ENCODE measurements at places on chromosomes 16 and 17.

- DNase-seq: no peak
Measured at GRCh38 chr16:7366041-7366440, 33.4 kb downstream of the RBFOX1 start.

DNA sequence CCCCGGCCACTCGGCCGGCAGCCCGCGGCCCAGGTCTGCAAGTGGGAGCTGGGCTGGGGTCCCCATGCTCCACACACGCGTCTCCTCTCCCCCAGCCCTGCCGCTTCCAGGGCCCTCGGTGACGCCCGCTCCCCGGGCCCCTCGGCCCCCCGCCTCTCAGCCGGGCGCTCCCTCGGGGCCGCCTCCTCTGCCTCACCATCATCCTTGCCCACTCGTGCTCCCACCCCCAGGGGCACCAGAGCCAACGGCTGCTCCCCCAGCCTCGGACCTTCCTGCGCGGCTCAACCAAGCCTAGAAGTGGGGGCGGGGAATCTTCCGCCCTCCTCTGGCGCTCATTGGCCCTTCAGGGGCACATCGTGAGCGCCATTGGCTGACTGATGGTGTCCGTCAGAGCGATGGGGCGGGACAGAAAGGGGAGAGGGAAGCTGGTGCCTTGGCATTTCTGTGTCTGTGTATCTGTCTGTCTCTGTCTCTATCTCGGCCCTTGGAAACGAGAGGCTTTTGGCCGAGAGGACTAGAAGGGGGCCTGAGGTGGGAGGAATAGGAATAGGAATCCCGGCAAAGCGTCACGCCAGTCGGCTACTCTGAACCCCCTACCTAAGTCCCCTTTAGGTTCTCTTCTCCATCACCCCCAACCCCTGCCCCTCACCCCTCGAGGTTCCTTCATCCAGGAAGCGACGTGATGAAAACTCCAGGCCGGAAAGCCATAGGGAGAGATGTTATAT, 88.9 kb downstream of the CDC27 start:
- peak; percentile 98 for DNase-seq

DNA sequence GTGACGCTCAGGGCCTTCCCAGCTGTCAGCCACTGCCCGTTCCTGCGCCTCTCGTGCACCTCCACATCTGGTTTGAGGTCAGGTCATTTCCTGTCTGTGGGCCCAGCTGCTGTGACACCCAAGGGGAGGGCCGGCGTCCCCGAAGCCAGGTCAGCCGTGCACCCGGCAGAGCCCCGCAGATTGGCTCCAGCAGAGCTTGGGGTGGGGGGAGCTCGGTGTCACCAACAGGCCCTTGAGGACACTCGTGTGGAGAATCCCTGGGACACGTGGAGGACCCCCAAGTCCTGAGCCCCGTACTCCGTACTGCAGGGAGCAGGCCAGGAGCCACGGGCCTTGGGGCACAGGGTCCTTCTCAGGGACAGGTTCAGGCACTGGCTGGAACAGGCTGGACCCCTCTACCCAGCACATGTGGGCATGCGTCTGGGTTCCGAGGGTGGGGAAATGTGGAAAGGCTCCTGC, 4.8 kb downstream of the SPATA2L start:
- no peak for DNase-seq

DNA sequence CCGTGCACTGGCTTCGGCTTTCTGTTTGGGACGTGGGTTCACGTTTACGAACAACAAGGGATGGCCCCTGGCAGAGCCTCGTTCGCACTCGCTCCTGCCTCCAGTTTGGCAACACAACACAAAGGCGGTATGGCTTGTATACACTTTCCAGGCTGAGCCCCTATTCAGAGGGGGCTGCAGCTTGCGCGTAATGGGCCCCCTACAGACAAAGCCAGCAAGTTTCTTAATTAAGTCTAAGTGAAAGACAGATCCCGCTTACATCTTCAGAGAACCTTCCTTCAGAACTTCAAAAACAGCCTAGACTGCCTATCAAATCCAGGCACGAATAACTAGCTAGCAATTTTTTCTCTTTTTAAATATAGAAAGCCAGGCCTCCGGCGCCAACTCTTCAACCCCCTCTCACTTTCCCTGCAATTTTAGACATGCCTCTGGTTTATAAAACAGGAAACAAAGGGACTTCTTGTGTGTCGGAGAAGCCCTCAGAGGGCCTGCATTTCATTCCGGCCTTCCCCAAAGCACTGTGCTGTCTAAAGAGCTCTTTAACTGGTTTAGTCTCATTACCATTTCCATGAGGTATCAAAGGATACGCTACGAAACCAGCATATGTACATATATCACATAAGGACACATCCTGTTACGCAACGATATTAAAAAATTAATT, 244.9 kb downstream of the STX8 start:
- DNase-seq: no peak

DNA sequence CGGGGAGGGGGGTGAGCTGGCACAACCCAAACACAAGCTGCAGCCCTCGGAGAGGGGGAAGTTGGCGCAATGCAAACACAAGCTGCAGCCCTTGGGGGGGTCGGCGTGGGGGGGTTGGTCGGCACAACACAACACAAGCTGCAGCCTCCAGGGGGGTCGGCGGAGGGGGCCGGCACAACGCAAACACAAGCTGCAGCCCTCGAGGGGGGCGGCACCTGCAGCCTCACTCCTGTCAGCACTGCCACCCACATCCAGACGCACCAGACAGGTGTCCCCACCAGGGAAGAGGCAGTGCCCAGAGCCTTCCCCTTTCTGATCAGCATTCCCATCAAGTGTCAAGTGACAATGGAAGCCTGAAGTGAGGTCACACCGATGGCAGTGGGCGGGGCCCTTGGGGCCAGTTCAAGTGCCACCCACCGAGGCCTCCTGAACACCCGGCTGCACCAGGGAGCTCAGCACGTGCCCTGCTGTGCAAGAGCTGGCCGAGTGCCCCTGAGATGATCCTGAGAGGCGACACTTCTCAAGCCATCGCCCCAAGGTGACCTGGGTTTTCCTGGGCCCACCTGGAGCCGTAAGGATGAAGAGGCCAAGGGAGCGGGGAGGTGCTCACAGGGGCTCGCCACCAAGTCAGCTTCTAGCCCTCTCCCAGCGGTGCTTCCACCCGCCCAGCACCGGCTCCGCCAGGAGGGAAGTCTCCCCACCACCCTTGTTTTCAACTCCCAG, 59.3 kb downstream of the KLHDC4 start:
- peak; percentile 96 for DNase-seq

- no peak for DNase-seq
Measured at GRCh38 chr16:3486506-3487215, 8.6 kb downstream of the C16orf90 start.

DNA sequence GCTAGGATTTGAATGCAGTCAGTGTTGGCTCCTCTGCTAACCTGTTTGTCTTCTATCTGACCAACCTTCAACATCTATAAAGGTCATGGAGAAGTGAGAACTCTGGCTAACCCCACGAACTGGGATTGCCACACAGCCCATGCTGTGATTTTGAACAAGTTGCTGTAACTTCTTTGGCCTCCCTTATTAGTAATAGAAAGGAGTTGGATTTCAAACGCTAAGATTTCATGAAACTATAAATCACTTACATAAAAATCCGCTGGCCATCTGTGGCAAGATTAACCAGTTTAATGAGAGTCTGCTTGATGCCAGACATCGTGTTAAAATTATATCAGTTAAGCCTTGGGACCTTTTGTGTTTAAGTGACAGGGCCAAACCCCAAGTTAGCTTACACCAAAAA, 53.4 kb downstream of the HSD17B2 start:
- no peak for DNase-seq

DNA sequence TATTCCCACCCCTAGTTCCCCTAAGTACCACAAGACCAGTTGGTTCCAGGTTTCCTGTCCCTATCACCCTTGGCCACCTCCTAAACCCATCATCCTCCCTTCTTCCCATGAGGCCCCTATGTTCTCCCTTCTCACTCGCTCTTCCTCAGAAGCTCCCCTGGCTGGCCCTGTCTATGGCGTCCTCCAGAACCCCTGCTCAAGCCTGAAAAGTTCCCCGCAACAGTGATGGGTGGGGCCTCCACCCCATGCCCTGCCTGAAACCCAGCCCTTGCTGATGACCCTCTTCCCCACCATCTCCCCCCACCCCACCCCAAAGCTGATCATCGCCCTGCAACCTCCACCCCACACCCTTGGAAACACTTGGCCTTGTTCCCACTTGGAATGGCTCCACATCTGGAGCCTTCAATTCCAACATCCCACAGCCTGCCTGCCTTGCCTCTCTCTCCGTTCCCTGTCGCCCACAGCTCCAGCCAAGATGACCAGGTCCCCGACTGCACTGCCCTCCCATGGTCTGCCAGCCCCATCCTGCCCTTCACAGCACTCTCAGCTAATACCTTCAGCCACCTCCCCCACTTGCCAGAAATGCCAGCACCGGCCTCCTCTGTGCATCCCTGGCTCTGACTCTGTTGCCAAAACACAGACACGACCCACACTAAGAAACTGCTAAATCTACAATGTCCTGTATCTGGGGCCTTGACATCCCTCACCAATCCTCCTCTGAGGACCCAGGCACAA, 10.5 kb downstream of the OSBPL7 start:
- DNase-seq: no peak

GRCh38 chr17:82871056-82871775, 31.4 kb upstream of the ZNF750 start:
- no peak for DNase-seq

DNA sequence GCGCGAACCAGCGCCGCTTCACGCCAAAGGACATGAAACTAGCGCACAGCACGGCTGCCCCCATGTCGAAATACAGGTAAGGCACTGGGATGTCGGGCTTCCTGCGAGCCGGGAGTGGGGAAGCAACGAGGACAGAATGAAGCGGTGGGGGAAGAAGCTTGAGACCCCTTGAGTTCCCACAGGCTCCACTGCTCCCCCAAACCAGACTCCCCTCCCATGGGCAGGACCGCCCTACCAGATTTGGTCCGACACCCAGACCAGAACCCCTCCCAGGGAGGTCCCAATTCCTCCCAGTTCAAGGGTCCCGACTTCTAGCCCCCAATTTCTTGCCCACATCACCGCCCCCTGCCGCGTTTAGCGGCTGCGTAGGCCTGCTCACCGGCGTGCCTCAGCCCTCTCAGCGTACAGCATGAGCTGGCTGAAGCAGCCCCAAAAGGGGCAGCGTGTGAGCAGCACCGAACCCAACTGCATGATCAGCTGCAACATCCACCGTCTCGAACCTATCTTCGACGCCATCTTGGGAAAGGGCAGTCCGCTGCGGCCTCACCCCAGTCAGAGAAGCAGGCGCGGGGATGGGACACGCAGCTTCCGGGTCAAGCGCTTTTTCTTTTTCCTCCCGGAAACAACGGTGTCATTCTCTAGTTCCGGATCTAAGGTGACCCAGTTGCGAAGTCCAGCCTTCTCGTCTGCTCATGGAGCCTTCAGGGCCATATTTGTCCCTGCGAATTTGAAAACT, at the start of gene TMEM101:
TSS of gene TMEM101 (minus strand) at position 527 of the 736 bp plus-strand sequence. CDS start at position 516, 11 bp downstream.
- DNase-seq: peak; percentile 99

GRCh38 chr16:53605831-53606400, 97.7 kb downstream of the RPGRIP1L start:
- no peak for DNase-seq

GRCh38 chr17:38685491-38685890, 10.7 kb upstream of the EPOP start:
- DNase-seq: no peak

DNA sequence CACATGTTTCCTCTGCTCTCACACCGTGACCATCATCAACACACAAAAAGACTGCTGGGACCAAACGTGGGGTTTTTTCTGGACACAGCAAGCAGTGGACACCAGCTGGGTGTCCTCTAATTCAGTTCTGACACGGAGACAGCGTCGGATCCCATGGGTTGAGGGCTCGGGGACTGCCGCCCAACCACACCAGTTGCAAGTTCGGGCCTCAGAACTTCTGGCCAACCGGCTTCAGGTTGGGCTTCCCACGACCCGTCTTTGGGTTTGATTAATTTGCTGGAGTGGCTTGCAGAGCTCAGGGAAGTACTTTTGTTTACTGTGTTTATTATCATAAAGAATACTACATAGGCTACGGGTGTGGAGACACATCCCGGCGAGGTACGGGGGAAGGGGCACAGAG, 97.8 kb downstream of the BANP start:
- no peak for DNase-seq

DNA sequence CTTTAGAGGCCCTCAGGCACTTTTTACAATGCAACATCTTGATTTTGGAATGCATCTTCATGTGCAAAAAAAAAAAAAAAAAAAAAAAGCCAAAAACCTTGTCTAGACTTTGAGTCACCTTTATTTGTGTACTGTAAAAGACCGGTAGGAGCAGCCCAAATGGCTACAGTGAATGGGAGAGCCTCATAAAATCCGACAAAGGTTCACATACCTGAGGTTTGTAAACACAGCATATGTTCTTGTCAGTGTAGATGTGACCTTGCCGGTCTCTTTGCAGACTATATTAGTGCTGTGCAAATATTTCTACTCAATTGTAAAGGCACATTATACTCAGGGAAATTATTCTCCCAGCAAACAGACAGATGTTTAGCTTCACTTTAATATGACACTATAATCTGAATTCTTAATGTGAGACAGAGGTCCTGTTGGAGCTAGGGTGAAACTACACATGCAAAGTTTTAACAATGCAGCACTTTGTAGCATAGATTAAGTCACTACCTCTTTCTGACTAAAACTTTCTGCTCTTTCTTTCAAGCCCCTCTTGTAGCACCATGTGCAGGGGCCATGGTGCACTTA, 211.3 kb downstream of the CA10 start:
- peak; percentile 52 for DNase-seq

DNA sequence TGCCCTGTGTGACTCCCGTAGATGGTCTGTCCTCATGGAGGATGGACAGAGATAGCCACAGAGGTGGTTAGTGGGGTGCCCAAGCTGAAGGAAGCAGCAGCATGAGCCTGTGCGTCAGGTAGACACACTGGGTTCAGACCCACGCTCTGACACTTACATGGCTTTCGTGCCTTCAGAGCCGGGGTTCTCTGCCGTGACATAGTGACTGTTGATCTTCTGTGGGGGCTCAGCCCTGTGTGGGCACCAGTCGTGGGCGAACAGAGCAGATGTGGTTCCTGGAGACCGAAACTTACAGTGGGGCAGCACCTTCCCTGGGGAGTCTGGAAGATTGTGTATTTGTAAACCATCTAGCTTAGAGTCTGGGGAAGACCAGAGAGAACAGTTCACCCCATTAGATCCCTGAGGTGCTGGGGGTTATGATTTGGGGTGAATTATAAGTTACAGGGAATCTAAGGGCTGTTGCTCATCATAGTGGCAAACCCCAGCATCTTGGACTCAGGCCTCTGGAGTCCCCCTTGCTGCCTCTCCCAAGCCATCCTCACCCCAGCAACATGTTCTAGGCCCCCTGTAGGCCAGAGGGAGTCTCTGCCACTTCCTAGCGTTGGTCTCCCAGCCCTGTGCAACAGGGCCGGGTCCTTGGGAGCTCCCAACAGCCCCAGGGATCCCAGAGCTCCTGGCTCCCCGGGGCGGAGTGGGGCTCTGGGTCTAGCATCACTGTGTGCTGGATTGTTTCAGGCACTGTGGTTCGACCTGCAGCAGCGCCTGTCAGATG, 28.6 kb downstream of the NECAB2 start:
- DNase-seq: peak; percentile 44

- peak; percentile 24 for DNase-seq
Measured at GRCh38 chr16:1613728-1614455, 1.7 kb downstream of the CRAMP1 start.

DNA sequence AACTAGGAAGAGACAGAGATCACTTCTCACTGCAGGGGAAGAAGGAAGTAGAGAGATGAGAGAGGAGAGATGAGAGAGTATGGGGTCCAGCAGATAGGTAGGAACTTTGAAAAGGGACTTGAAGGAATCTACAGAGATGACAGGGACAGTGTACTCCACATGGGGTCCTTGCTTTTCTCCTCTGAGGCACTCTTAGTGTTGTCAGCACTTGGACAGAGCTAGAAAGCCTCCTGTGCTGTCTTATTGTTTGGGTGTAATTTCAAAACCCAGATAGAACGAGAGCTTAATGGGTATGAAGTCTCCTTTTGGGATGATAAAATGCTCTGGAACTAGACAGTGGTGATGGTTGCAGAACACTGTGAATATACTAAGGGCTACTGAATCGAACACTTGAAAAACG, 65.2 kb downstream of the ASIC2 start:
- no peak for DNase-seq
